Fibroblast of skin of right biceps (primary cell): ENCODE measurements at places on chromosomes 7 and 10.

DNA sequence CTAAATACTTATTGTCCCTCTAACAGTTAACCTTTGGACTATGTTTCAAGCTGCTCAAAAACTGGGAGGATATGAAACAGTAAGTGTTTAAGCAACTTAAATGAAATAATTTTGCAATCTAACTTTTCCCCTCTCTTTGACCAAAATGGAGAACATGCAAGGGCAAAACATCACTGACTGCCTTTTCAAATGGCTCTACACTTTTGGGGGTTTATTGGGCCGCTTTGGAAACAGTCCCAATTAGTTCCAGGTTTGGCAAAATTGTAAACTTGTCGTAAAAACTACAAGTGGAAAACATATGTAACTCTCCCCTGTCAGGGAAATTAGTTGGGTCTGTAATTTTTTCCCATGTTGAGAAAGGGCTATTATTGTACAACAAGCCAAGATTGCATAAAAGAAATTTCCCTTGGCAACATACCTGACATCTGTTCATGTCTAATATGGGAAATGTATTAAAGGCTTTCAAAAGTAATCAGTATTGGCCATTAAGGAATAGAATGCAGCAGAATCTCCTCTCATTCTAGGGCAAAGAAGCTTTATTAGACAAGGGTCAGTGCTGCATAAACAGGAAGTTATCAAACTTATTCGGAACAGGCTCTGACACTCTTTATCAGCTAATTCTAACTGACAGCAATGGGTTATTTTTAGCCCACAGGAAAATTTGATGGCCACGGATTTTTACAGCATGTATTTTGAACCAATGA is 157.9 kb downstream of the ARID5B start:
- DNase-seq = no peak

DNA sequence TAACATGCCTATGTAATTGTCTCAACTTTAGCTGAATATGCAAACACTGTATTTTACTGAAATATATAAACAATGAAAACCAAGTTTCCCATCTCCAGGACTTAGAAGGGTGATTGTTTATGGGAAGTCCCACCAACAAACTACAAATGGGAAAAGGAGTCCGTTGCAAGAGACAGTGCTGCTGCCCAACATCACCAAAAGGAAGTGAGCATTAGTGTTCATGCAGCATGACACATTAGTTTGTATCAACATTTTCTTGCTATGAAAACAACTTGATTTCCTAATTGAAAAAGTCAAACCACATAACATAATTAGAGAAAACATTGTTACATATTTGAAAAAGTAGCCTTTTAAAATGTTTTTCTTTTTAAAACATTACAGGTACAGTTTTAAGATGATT is 138.5 kb downstream of the ZNF438 start:
- DNase-seq = no peak

DNA sequence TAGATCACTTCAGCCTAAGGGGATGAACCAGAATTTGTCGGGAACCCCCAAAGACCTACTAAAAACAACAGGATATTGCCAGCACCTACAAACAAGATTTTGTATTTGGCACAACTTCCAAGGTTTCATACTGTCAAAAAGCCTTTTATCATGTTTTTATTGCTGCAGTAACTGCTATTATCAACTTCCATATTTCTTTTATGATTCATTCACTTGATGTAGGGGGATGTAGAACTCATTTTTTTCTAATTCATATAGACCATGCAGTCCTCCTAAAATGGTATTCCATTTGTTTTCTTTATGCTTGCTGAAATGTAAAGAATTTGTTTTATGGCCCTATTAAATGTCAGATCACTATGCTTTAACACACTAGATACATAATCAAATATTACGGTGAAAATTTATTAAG is 30.0 kb upstream of the WNT16 start:
- peak; percentile 28 for DNase-seq

GRCh38 chr10:80413271-80413996 is 5.1 kb downstream of the PRXL2A start:
- DNase-seq = peak; percentile 91

DNA sequence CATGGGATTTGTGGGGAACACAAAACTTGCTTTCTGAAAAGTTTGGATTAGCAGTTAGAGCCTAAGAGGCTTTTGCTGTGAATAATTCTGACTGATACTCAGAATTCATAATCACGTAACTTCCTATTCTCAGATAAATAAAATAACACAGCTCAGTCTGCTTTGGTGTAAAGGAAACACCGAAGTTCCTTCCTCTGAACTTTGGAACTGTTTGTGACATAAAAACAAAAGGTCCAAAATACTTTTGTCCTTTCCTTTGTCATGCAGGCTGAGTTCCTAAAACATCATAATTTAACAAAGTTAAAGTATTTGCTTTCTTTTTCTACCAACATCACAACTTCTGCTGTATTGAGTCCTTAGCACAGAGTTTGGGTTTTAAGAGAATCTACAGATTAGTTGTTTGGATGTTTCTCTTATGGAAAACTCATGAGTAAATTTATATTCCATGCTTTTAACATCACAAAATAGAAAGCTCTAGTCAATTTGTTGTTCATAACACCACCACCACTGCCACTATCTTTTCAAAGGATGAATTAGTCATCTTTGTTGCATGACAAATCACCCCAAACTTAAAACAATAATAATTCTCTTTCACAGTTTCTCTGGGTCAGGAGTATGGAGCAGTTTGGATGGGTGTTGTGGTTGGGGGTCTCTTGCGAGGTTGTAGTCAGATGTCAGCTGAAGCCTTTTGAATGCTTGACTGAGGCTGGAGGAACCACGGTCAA is 123.4 kb downstream of the REEP3 start:
- DNase-seq = no peak

GRCh38 chr10:50579491-50580261 is 44.1 kb downstream of the SGMS1 start:
- no peak for DNase-seq

- DNase-seq = no peak
Observed at GRCh38 chr7:26629696-26630095, 234.7 kb downstream of the SKAP2 start.

- DNase-seq = peak; percentile 41
Observed at GRCh38 chr7:78476851-78477405, 678.4 kb downstream of the PHTF2 start.

- peak; percentile 3 for DNase-seq
Observed at GRCh38 chr10:18984531-18984930, 64.1 kb upstream of the MALRD1 start.

GRCh38 chr10:97842656-97843280 is 6.9 kb upstream of the GOLGA7B start:
- DNase-seq = no peak

GRCh38 chr7:158470336-158470735 is 117.3 kb downstream of the PTPRN2 start:
- no peak for DNase-seq

DNA sequence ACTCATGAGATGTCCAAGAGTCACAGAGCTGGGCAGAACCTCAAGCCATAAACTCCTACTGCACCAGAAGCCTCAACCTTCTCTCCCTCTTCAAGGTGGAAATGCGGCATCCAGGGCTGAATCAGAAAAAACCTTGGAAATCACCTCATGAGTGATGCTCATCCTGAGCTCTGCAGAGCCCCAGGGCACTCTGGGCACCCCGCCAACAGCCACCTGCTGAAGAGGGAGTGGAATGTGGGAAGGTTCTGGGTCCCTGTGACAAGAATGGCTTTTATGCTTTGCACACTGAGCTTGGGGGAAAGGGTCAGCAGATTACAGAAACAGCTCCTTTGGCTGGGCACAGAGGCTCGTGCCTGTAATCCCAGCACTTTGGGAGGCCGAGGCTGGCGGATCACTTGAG is 18.8 kb downstream of the NUDT1 start:
- no peak for DNase-seq

DNA sequence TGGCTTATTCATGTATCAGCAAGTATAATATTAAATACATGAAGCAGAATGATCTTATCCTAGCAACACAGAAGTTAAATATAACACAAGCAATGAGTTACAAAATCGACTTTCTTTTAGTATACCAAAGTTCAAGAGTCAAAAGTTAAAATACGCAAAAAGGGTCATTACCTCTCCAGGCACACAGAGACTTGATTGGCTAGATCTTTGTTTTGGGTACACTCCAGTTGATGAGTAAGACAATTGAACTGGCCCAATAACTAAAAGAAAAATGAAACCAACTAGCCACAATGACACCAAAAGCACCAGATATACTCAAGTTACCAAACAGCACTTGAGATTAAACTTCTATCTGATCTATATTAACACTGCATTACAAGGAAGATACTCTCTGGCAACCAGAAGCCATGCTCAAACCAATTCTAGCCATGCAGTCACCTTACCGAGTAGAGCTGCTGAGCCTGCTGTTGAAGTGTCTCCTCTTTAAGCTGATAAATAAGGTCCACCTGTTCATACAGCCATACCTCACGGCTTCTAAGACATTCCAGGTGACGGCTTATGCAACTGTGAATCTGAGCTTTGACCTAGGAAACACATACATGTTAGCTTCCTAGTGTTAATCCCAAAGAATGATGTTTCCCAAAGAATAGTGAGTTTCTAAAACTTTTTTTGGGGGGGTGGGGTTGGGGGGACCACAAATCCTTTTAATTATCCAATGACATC is 15.6 kb downstream of the NCOA4 start:
- no peak for DNase-seq

GRCh38 chr10:73916761-73917470 is 6.0 kb downstream of the PLAU start:
- no peak for DNase-seq

GRCh38 chr7:40331915-40332314 is 197.1 kb downstream of the SUGCT start:
- DNase-seq = peak; percentile 55

- DNase-seq = no peak
Observed at GRCh38 chr10:95815133-95815532, 59.2 kb downstream of the ENTPD1 start.

DNA sequence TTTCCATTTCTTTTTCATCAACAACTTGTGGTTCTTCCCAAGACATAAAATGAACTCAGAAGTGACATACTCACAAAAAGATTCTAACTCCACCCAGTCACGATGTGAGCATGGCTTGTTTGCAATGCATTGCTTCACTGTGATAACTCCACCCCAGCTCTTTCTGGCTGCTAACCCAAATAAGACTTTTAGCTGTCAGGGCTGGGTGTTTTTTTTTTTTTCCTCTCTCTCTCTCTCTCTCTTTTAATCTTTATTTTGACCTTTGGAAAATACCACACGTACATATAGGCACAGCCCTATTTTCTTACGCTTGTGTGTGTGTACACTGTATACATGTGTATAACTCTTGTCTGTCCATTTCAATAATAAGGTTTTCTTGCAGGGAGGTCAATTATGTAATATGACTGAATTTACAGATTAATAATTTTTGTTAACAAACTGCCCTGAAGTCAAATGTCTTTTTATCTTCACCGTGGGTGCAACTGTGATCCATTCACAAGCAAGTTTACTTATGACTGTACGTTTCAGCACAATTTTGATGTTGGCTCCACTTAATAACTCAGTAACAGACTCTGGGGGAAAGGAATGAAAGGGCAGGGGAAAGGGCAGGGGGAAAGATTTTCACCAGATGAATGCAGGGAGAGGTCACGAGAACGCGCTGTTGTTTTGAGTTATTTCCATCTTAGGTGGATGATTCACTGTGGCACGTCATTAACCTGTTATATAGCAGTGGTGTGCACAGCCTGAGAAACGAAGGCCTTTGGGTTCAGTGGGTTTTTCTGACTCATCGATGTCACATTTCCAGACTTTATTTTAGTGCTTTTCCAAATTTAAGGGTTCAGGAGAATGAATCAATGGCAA is 49.1 kb downstream of the APBB1IP start:
- DNase-seq = peak; percentile 91

- DNase-seq = peak; percentile 97
Observed at GRCh38 chr10:89516149-89516832, 19.1 kb downstream of the SLC16A12 start.

DNA sequence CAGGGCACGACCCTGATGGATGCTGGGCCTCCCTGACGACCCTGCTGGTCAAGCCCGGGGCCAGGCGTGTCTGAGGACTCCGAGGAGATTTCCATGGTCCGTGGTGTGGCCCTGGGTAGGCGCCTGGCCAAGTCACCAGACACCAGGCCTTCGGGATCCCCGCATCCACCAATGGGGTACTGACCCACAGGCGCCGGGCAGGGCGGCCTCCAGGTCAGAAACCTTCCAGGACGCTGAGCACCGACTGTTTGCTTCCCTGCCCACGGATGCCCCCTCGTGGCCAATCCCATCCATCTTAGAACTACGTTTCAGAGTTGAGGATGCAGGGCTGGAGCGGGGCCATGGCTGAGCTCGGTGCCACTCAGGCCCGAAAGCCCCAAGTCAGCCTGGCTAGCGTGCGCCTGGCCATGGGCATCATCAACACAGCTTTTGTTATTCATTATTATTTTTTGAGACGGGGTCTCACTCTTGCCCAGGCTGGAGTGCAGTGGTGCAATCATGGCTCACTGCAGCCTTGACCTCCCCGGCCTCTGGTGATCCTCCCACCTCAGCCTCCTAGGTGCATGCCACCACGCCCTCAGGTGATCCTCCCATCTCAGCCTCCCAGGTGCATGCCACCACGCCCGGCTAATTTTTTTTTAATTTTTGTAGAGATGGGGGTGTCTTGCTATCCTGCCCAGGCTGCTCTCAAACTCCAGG is 7.1 kb upstream of the AMZ1 start:
- peak; percentile 52 for DNase-seq

DNA sequence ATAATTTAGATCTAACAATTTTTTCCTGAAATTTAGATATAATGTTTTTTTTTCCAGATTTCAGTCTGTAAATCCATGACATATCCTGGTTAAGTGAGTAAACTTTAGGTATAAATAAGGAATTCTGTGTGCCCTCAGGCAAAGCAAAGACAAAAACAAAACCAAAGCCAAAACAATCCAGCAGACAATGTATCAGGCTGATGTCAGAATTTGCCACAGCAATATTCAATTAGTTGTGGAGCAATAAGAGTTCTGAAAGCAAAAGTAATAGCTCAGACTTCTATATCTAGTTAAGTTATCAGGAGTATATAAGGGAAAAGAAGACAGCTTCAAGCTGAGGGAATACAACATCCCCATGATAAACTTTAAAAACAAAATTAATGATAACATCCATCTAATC is 82.0 kb downstream of the MKX start:
- no peak for DNase-seq

DNA sequence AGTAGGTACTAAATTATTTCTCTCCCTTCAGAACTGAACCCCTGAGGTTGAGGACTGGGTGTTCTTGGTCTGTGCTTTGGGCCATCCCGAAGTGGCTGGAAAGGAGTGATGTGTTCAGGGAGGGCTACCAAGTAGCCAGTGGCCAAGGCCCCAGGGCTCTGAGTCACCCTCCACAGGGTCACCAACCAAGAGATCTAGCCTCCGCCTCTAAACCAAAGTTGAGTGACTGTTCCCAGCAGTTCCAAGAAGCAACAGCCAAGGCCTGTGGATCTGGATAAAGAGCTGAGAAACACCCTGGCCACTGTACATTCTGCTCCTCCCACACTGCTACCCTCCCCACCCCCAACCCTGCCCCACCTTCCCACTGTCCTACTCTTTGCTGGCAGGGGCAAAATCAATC is 35.5 kb upstream of the KCNMA1 start:
- DNase-seq = no peak

- DNase-seq = peak; percentile 43
Observed at GRCh38 chr7:91912494-91912893, 28.2 kb upstream of the AKAP9 start.

GRCh38 chr10:6474871-6475270 is 105.2 kb downstream of the PRKCQ start:
- no peak for DNase-seq
